Activated CD4-positive, alpha-beta T cell treated with anti-CD3 and anti-CD28 coated beads, Interleukin-2, amount 10 ng/mL, durations not matched to agents 7 days and 5 days (primary cell): ENCODE measurements at places on chromosomes 1 and 21.

DNA sequence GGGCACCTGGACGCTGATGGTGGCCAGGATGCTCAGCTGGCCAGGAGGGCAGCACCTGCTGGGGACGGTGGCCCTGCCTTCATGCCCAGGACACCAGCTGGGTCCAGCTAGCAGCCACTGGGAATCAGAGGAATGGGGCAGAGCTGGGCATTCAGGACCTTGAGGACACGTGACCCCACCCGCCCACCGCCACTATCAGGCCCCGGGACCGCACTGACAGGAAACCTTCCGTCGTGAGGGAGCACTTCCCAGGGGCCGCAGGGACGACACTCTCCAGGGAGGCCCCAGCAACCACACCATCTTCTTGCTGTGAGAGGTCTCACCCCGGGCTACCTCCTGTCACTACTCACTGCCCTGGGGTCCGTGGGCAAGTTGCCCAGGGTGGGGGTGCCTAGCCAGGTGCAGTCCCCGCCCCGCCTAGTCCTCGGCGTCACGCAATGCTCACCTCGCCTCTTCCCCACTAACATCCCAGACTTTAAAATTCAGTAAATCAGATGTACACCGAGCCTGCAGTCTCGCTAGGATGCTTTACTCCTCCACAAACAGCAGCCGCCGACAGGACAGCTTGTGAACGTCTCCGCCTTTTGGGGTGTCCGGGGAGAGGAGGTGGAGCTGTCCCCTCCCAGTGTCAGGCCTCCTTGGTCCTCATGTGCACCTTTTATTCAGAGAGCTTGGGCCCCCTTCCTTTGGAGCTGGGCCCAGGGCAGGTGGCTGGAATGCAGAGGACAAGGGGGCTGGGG is 4.9 kb downstream of the VWA1 start:
- DNase-seq: no peak

DNA sequence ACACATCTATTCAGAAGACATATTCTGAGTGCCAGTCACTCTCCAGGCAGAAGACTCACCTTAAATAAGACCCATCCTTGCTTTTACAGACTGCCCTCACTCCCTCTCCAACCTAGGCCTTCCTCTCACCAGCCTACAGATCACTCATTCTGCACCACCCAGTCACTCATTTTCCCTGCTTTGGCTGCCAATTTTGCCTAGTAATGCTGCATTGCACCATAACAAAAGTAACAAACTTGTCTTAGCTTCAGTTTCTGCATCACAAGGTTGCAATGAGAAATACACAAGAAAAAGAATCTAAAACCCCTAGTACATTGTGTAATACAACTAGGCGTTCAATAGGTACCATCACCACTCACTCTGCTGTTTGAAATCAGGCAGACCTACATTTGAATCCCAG is 292.4 kb downstream of the PLPP3 start:
- no peak for DNase-seq

DNA sequence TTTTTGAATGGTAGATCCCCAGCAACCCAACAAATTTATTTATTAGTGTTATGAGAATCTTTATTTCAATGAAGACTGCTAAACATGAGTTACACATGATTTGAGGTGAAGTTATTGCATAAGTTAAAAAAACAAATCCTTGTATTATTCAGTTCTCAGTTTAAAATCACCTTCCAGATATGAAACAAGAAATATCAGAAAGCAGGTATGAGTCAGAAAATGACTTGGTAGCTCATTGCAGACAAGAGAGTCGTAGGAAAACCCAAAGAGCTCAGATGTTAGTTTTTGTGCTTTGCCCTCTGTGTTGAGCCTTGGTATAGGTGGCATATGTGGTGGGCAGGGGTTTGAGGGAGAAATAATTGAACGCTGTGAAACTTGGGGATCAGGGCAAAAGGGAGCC is 339.4 kb downstream of the BRINP3 start:
- DNase-seq: no peak

GRCh38 chr1:112711670-112712069 is 3.5 kb downstream of the PPM1J start:
- DNase-seq: no peak

GRCh38 chr1:52904927-52905698 is 16.4 kb downstream of the ECHDC2 start:
- peak; percentile 40 for DNase-seq

DNA sequence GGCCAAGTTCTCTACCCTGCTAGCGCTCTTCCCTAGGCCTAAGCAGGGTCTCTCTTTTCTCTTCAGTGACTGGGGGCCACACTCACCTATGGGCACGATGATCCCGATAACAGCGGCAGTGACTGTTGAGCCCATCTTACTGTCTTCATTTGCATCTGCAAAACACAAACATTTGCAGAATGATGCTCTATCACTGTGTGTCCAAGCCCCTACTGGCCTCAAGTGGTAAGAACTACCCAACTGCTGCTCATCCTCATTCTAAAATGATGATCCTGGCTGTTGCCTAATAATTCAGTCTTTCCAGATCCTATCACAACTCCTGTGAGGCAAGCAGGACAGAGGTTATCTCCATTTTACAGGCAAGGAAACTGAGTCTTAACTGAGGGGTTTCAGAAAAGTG is 16.7 kb upstream of the MAGOH start:
- DNase-seq: no peak
